ENCODE measurements at places on chromosomes 12 and 14.

GRCh38 chr14:22545842-22546721 lies 42.9 kb downstream of the DAD1 start:
- DNase-seq: peak; percentile 73

- no peak for DNase-seq
Measured at GRCh38 chr14:68340262-68340661, 452.6 kb downstream of the ZFP36L1 start.

DNA sequence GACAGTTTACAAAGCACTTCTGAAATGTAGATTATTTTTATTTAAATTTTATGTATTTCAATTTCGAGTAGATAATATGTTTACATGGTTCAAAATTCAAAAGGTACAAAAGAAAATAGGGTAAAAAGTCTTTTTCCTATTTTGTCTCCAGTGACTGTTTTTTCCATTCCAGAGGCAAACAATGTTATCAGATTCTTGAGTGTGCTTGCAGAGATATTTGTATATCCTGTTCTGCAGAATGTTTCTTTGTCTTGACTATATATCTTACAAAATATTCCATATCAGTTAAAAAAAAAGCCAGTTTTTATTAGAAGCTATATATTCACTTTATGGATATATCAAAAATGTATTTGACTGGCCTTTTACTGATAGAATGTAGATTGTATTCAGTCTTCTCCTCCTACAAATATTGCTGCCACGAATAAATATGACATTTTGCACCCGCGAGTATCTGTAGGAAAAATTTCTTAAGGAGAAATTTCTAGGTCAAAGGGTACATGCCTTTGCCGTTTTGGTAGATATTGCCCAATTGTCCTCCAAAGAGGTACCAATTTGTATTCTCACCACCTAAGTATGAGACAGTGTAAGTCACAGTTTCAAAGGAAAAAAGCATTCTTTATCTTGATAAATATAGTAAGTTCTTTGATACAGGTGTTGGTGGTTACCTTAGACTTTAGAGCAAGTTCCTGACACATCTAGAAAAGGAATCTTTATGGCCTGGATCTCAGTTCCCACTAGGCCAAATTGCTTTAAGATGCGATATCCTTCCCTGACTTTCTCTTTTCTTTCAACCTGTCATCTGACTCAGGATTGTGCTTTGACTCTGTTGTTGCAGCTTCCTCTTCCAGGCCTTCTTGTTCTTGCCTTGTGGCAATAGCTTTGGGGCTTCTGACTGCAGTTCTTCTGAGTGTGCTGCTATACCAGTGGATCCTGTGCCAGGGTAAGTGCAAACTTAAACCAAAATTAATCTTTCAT lies 2.3 kb downstream of the KLRG1 start:
- no peak for DNase-seq

- DNase-seq: no peak
Measured at GRCh38 chr12:13812168-13812567, 169.2 kb downstream of the GRIN2B start.

GRCh38 chr14:78448164-78449094 lies 278.3 kb downstream of the NRXN3 start:
- peak; percentile 74 for DNase-seq

- DNase-seq: no peak
Measured at GRCh38 chr14:104685216-104685997, 4.0 kb upstream of the INF2 start.

DNA sequence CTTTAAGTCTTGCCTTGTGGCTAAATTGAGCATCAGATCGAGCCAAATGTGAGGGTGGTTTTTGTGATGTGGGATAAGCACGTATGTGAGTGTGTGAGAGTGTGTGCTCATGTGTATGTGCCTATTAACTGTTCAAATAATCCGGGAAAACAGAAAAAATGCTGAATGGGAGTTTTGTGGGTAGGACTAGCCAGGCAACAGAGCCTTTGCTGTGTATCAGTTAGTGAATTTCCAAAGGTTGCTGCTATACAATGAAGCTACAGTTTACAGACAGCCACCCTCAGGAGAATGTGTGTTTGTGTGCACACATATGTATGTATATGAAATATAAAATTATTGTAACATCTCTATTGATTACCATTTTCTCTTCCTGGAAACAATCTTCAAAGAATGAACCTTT lies 154.0 kb downstream of the SOX5 start:
- DNase-seq: no peak

- DNase-seq: no peak
Measured at GRCh38 chr14:100891501-100892445, 11.7 kb downstream of the RTL1 start.

- no peak for DNase-seq
Measured at GRCh38 chr12:117042862-117043261, 56.4 kb downstream of the TESC start.

GRCh38 chr14:90616313-90616712 lies 199.9 kb downstream of the TTC7B start:
- DNase-seq: no peak

- DNase-seq: no peak
Measured at GRCh38 chr12:2095878-2096277, 43.1 kb downstream of the CACNA1C start.

GRCh38 chr12:12091977-12092663 lies 21.4 kb downstream of the BCL2L14 start:
- no peak for DNase-seq

DNA sequence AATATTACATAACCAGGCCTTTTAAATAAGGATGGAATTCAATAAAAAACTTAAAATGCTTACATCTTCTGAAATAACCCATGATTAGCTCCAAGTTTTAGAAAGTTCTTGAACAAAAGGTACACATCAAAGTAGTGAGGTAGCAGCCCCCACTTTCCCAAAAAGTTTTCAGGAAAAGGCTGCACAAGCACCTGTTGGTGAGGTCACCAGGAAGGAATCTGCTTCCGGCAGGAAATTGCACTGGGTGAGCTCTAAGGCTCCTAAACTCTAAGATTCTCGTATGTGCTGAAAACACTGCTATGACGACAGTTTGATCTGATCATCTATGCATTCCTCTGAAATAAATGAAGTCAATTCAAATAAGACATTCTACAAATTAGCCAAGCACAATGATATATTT lies 34.3 kb upstream of the TTC7B start:
- DNase-seq: no peak

- no peak for DNase-seq
Measured at GRCh38 chr12:118109088-118109487, 5.3 kb upstream of the VSIG10 start.

GRCh38 chr12:27331291-27331926 lies 1.2 kb upstream of the BMAL2 start:
- DNase-seq: peak; percentile 82

DNA sequence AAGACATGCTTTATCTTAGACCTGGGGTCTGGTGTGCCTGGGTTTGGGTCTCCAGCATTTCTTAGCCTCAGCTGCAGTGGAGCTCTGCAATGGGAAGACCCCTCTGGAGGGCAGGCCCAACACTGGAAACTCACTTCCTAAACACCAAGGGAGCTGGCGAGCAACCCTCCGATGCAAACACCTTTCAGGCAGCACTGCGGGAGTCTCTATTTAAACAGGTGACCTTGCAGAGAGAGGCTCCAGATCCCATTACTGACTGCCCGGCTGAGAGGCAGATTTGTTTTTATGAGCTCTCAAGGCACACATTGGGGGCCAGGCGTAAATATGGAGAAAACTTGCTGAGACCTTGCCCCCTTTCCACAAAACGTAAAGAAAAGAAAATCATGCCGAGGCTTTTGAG lies 195.5 kb downstream of the PAX9 start:
- no peak for DNase-seq

GRCh38 chr12:109387425-109388166 lies 39.9 kb downstream of the MYO1H start:
- peak; percentile 13 for DNase-seq

DNA sequence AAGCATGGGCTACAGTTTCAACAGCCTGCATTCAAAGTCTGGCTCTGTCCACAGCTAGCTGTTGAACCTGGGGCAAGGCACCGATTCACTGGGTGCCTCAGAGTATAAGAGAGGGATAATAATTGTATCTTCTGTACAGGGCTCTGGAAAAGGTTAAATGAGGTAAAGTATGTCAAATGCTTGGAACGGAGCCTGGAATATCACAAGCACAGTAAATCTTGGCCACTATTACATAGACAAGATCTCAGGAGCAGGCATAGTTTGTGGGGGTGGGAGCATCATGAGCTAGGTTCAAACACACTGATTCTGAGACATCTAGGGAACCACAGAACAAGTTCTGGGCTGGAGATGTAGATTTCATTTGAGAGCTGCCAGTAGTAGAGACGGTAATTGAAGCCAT lies 203.7 kb upstream of the NUDT4 start:
- peak; percentile 6 for DNase-seq

GRCh38 chr12:132433641-132434395 lies 56.1 kb upstream of the FBRSL1 start:
- DNase-seq: no peak

- no peak for DNase-seq
Measured at GRCh38 chr12:118780939-118781338, 200.4 kb upstream of the SRRM4 start.

GRCh38 chr12:110339184-110339952 lies 58.3 kb downstream of the ATP2A2 start:
- DNase-seq: no peak

- no peak for DNase-seq
Measured at GRCh38 chr12:110062241-110062640, 13.9 kb upstream of the C12orf76 start.

DNA sequence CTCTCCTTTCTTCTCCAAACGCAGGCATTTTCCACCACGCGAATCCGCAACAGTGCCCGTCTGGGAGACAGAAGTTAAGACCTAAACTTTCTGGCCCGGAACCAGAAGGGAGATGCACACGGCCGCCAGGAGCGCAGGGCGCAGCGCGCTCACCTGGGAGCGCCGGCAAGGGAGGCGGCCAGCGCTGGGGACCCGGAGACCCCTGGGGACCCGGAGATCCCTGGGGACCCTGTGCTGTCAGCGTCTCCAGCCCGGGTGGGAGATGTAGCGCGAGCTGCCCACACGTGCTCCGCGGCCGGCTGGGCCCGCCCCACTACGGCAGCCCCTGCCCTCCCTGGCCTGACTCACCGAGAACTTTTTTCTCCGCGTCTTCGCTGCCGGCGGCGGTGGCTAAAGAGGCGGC lies 620 bp downstream of the YBX3 start:
- peak; percentile 80 for DNase-seq

GRCh38 chr12:108565976-108566375 lies 3.6 kb downstream of the ISCU start:
- peak; percentile 62 for DNase-seq

DNA sequence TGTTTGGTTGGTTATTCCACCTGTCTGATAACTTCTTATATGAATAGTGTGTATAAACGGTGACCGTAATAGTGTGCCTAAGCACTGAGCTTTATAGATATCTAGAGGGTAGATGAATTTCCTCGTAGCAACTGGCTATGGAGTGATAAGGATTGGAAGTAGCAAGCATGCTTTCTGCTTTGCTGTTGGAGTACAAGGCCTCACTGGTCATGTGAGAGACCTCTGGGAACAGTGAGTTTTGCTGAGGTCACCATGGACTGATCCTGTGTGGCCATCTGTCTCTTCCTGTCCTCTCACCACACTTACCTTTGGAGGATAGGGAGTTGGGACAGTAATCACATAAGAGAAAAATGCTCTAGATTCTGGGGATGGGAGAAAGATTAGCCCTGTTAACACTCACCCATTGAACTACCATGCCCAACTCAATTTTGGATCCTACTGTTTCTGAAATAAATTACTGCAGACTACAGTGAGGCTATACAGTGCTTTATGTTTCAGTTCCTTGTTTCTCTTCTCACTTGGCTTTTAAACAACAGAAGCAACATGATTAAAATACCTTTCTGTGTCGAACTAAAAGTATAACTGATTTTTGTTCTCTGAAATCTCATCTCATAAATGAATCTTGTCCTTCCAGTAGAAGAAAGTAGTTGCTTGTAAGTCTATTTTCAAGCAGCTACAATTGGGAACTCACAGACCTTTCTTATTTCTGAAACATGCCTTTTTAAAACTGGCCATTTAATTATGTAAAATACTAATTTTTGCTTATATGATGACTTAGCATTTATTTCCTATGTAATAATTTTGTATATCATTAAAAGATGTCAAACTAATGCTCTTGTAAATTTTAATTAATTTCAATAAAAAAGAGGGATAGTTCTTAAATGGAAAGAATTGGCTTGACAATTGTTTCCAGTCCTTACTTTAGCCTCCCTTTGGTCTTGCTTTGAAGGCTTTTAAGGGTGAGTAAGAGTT lies 8.3 kb downstream of the TMX1 start:
- no peak for DNase-seq

GRCh38 chr12:59904874-59905521 lies 309.2 kb downstream of the SLC16A7 start:
- peak; percentile 47 for DNase-seq

- peak; percentile 50 for DNase-seq
Measured at GRCh38 chr12:6364044-6364374, 11.4 kb downstream of the SCNN1A start.

DNA sequence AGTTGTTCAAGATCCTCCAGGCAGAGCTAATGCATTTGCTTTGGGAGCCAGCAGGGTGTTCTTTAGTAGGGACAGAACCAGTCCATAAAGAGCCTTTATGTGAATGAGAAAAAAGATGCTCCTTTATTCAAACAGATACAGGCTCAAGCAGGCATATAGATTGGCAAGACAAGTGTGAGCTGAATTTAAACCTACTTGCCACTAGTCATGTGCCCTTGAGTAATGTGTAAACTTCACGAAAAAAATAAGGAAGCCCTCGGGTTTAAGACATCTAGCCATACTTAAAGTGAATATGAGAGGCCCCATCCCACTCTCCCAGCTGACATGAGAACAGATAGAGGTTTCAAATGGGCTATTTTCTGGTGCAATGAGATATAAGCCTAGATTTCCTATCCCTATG lies 43.1 kb upstream of the STRAP start:
- no peak for DNase-seq

- DNase-seq: no peak
Measured at GRCh38 chr12:54734196-54734950, 86.2 kb upstream of the DCD start.

GRCh38 chr14:67863223-67863622 lies 43.6 kb downstream of the RAD51B start:
- DNase-seq: no peak

GRCh38 chr14:75456069-75456996 lies 28.5 kb downstream of the JDP2 start:
- DNase-seq: no peak

Data from GM03348 (cell line).